ENCODE measurements at places on chromosomes 3 and 15.
A peak's percentile ranks its signal among the peaks of the same experiment; 100 is the strongest.

- no peak for DNase-seq
Measured at GRCh38 chr3:52438104-52438376, 6.9 kb downstream of the SEMA3G start.

- no peak for DNase-seq
Measured at GRCh38 chr15:70043590-70043989, 54.1 kb downstream of the TLE3 start.

DNA sequence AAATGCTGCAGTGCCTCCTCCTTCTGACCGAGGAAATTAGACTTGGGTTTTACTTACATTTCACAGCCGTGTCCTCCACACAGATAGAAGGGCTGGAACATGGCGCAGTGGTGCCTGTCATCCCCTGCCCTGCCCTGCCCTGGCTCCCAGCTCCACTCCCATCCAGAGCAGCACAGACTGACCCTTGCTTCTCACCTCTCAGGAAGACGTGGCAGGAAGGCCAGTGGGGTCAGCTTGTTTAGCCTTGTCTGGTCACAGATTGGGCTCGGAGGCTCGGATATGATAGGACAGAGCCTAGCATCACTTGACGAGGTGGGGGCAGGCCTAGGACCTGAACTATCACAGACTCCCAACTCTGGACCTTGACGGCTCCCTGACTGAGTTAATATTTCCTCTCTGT, 88.5 kb downstream of the LINGO1 start:
- no peak for DNase-seq

GRCh38 chr3:183782576-183783276, 42.7 kb downstream of the MAP6D1 start:
- DNase-seq, result no peak

- DNase-seq, result peak; percentile 63
Measured at GRCh38 chr3:129045675-129046036, 14.9 kb upstream of the GP9 start.

DNA sequence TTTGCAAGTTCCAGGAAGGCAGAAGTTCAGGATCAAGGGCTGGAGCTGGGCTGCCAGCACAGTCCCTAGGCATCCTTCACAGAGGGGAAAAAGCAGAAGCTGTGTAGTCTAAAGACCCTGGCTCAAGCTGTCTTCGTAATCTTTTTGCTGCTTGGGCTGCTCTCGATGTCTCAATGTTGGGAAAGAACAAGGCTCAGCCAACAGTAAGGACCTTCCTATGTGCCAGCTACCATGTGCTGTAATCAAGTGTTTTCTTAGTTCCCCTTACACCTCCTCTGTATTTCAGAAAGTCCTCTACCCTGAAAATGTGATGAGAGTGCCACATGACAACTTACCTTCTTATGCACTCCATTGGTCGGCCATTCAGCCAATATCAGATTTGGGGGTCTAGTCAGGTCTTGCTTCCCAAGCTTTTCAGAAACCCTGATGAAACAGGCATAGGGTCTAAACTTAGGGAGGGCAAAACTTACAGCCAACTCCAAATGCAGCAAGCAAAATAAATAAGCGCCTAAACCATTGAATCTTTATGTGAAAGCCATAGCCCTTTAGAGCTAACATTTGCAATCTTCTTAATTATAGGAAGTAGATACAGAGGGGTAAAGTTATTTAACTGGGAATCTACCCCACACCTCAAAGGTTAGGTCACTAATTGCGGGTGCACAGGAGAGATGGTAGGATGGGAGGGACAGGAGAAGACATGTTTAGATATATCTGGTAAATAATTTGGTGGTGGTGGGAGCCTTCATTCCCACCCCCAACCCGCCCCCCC, 1.2 kb upstream of the EDEM1 start:
- DNase-seq, result no peak

DNA sequence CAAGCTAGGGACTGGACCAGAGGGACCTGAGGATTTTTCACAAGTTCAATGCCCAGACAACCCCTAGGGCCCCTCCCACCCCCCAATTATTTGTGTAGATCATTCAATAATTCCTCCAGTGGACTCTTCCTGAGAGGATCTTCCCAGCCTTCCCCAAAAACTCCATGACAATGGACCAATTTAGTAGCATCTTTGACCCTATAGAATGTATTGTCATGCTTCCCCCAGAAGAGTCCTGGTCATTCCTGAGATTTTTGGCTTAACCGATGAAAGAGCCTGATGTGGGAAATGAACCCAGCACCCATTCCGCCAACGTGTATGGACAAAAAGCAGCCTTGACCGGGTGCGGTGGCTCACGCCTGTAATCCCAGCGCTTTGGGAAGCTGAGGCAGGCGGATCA, 119.2 kb upstream of the RNF7 start:
- no peak for DNase-seq
